ENCODE measurements at places on chromosomes 3 and 15. TPM values are rescaled to one million over a fixed set of nuclear protein-coding genes. Genes with fewer than 3 reads are reported as not detected.

The ABI3BP gene
- 108 TPM for total RNA-seq

The SLC12A1 gene
- total RNA-seq: under 0.01 TPM

The DPPA2 gene
- total RNA-seq: not detected

The CFAP20DC gene
- 1.3 TPM for total RNA-seq

The SCAANT1 gene
- not detected for total RNA-seq

The SAMMSON gene
- total RNA-seq: not detected

The UBA7 gene
- total RNA-seq: 69.4 TPM

The ATP8B4 gene
- total RNA-seq: 0.99 TPM

The CLDN1 gene
- 0.18 TPM for total RNA-seq

The CHRNB4 gene
- total RNA-seq: not detected

The SRGAP3 gene
- 4.6 TPM for total RNA-seq

The PLSCR4 gene
- total RNA-seq: 28.3 TPM

The OR5H6 gene
- not detected for total RNA-seq

The CHRFAM7A gene
- total RNA-seq: 0.72 TPM

The DUOXA2 gene
- not detected for total RNA-seq

The HYAL3 gene
- 3.1 TPM for total RNA-seq

The PPCDC gene
- 11.8 TPM for total RNA-seq

The GNB4 gene
- 50.5 TPM for total RNA-seq

The COL6A5 gene
- not detected for total RNA-seq

The CSPG5 gene
- 0.09 TPM for total RNA-seq

The CCR8 gene
- total RNA-seq: not detected

The ZNF660 gene
- total RNA-seq: 2.0 TPM

The ANKRD63 gene
- total RNA-seq: not detected

The IL12A gene
- 1.2 TPM for total RNA-seq

The TTC14 gene
- 43.5 TPM for total RNA-seq

The CSTA gene
- 15.2 TPM for total RNA-seq

The RARRES1 gene
- total RNA-seq: 47.8 TPM

The IL5RA gene
- total RNA-seq: not detected

The PAQR5 gene
- total RNA-seq: not detected

The HPS3 gene
- total RNA-seq: 33.0 TPM

The B3GNT5 gene
- 10.4 TPM for total RNA-seq

The RAB5A gene
- 13.7 TPM for total RNA-seq

The LMAN1L gene
- total RNA-seq: not detected

The GOLGA8H gene
- 0.63 TPM for total RNA-seq

The A4GNT gene
- not detected for total RNA-seq

The CRABP1 gene
- not detected for total RNA-seq

The RETNLB gene
- not detected for total RNA-seq

The VEPH1 gene
- total RNA-seq: 27.4 TPM

The ITGA11 gene
- total RNA-seq: 81.1 TPM

The IL17RB gene
- total RNA-seq: not detected

The INSYN1 gene
- 1.2 TPM for total RNA-seq

The ISLR gene
- total RNA-seq: 163 TPM

The RGMA gene
- 6.1 TPM for total RNA-seq

The SLC15A2 gene
- 0.18 TPM for total RNA-seq

The SCN11A gene
- 0.25 TPM for total RNA-seq

The GP5 gene
- total RNA-seq: 0.49 TPM

The GPR27 gene
- total RNA-seq: 0.25 TPM

The ARNT2 gene
- total RNA-seq: 9.4 TPM

The HMCES gene
- 11.1 TPM for total RNA-seq

The SELENOT gene
- total RNA-seq: 37.9 TPM

The CEMIP gene
- total RNA-seq: 249 TPM

The IMP3 gene
- 81.7 TPM for total RNA-seq

The SERINC4 gene
- total RNA-seq: not detected

The CFAP44 gene
- 11.0 TPM for total RNA-seq

The PLOD2 gene
- 46.1 TPM for total RNA-seq

The DIPK2A gene
- 162 TPM for total RNA-seq

All from fibroblast of the aortic adventitia (primary cell).